Amygdala (tissue), 56 donors: ENCODE measurements at places on chromosomes 16 and 17.

DNA sequence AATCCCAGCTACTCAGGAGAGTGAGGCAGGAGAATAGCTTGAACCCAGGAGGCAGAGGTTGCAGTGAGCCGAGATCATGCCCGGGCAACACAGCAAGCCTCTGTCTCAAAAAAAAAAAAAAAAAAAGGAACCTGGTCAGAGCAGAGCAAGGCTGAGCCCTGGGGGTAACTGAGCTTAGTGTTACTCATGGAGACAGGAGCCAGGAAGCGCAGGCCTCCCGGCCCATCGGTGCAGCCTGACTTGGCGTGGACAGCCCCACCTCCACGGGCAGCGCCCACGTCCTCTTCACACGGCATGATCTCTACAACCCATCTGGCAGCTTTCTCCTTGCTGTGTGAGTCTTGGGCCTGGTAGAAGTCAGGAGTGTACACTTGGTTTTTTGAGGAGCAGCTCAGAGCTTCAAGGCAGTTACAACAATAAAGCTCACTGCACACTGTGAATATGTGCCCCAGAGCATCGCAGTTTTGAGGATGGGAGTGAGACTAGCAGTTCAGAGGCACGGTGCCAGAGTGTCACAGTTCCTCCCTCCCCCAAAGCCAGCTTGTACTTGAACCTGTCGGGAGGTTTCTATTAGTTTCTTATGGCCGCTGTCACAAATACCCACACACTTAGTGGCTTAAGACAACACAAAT lies 129.9 kb downstream of the RAP1GAP2 start:
- DNase-seq, result no peak

DNA sequence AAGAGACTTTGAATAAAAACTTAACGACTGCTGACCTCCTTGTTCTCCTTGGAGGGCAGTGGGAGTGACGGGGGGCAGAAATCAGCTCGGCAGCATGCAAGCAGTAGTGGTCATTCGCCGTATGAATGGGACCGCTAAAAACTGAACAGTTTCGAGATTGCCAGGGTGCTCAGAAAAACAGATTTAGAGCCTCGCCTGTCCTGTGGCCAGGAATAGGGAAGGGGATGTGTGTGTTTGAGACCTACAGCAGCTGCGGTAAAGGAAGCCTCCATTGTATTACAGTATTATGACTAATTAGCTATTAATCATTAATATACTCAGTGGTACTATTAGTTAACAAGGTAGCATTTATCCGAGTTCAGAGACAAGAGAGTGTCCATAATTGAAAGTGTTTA lies 670 bp upstream of the ZNF652 start:
- DNase-seq, result no peak

DNA sequence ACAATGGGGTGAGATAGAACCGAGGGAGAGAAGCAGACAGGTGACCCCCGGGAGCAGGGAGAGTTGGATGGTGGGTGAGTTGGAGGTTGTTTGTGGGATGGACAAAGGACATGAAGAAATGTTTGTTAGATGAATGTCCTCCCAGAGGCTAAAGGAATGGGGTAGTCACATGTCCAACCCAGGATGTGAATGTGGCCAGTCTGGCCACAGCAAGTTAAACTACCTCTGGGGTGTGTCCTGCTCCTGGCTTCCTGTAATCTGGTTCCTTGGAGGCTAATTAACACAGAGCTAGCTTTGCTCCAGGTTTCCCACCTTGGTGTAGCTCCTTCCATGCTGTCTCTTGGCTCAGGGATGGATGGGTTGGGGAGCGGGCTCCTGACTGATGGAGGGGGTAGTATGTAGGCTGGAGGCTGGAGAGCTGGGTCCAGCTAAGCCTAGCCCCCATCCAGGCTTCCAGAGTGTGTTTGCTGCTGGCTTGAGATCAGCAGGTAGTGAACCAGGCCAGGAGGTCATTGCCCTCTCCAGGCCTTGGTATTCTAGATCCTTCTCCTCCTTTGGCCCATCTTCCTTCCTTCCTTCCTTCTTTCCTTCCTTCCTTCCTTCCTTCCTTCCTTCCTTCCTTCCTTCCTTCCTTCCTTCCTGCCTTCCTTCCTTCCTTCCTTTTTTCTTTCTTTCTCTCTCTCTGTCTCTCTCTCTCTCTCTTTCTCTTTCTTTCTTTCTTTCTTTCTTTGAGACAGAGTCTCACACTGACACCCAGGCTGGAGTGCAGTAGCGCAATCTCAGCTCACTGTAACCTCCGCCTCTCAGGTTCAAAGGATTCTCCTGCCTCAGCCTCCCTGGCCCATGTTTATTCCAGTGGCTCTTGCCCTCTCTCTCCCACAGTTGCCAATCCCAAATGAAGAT lies 28.0 kb upstream of the UBE2G1 start:
- DNase-seq, result no peak

DNA sequence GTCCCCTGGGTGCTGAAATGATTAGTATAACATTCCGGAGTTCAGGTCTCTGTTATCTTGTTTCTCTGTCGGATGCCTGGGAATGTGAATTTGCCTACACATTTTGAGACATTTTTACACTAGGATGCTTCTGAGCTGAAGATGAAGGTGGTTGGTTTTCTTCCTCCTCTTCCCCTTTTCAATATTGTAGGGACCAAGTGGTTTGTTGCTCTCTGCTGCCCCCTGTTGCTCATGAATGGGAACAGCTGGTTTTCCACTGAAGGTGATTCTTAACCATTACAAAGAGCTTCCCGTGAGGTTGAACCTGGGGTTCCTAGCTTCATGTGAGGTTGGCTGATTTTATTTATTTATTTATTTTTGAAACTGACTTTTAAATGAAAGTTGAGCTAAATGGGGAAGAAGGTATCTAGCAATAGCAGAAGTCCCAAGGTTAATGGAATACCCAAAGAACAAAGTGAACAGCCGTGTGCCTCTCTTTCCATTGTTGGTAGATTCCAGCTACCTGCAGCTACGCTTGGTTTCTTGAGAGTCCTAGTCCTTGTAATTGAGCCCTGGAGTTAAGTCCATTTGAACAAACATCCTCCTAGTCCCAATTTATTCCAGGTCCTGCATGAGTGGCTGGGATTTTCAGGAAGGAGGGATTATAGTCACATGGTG lies 983.9 kb upstream of the EEF2KMT start:
- DNase-seq, result peak; percentile 12

GRCh38 chr16:50096791-50097190 lies 31.0 kb downstream of the HEATR3 start:
- no peak for DNase-seq

GRCh38 chr17:29140631-29141513 lies 39.3 kb downstream of the MYO18A start:
- peak; percentile 23 for DNase-seq

DNA sequence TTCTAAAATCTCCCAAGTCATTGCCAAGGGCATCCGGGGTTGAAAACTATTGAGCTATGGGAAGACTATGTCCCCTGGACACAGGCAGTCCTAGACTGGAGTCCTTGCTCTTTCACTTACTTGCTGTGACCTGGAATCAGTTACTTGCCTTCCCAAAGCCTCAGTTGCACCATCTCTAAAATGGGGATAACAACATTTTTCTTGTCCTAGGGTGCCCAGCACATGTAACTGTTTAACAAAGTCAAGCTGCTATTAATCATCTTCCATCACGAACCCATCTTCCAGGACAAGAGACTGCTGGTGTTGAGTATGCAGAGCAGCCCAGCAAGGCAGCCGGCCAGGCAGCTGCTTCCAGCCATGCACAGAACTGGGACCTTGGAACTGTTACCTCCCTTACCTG lies 9.9 kb upstream of the CACNG4 start:
- DNase-seq, result no peak

DNA sequence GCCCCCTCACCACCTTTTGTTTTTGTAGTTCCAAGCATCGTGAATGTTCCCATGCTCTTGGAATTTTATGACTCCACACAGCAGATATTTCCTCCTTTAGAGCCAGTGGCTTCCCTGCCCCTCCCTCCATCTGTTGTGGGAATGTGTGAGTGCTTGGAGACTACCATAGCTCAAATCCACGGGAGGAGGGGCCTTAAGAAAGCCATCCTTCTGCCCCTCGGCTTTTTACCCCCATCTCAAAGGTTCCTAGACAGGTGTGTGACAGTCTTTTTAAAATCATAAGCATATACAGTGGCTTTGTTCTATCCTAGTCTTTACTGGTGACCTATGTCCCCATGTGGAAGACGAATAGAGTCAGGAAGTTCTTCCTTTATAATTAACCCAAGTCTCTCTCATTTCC lies 47.2 kb downstream of the YPEL2 start:
- DNase-seq, result no peak

DNA sequence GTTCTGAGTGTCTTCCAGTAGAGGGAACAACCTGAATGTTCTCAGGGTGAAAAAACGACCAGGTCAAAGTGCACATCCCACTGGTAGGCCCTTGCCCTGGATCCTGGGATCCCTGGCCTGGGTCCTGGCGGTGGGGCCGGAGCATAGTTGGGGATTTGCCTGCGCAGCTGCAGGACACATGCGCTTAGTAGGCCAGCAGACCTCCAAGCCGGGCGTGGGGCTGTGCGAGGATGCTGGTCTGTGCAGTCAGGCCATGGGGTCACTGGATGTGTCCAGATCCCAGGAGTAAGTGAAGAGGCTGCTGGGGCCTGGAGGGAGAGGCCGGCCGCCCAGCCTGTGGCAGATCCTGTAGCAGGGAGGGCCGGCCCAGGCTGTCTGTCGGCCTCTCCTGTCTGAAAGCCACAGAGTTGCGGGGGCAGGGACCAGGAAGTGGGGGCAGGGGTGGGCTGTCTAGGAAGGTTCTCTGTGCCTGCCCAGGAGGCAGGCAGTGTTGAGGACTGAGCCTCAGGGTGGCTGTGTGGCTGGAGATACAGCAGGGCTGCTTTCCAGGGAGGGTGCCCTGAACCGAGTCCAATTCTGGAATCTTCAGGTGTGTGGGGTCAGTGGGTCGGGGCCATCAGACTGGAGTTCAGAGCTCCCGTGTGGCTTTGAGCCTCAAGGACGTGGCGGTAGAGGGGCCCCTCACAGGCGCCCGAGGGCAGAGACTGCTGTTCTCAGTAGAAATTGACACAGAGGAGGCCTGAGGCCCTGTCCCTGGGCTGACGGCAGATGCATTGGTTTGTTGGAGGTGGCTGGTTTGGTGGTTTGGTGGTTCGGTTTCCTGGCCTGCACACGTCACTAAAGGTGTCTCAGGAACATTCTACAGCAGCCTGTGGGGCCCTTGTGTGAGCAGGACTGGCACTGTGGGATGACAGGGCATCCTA lies 17.2 kb upstream of the NUDT16L1 start:
- no peak for DNase-seq

DNA sequence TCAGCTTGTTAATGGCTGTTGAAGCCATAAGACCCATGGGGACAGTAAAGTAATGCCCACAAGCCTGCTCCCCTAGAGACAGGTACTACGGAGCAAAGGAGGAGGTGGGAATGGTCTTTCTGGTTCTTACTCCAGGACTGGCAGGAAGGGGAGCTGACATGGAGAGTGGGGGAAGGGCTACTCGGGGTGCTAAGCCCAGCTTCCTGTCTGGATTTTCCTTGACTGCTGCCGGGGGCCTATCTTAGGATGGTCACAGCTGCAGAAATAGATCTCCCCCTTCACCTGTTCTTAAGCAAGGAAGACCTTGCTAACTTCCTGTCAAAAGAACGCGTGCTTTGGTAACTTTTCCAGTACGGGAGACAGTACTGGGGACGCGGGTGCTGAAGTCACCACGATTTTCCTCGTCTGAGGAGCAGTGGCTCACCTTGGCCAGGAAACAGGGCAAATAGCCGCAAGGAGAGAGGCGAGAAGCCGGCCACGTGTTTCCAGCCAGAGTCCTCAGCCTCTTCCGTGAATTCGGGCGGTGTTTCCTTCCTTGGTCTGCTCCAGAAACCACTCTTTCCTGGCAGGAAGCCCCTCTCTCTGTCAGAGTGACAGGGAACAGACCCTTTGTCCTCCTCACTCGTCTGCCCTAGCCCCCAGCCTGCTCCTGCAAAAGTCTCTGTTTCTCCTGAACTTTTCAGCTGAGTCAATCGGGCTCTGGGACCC lies 656 bp upstream of the PRR29 start:
- no peak for DNase-seq

DNA sequence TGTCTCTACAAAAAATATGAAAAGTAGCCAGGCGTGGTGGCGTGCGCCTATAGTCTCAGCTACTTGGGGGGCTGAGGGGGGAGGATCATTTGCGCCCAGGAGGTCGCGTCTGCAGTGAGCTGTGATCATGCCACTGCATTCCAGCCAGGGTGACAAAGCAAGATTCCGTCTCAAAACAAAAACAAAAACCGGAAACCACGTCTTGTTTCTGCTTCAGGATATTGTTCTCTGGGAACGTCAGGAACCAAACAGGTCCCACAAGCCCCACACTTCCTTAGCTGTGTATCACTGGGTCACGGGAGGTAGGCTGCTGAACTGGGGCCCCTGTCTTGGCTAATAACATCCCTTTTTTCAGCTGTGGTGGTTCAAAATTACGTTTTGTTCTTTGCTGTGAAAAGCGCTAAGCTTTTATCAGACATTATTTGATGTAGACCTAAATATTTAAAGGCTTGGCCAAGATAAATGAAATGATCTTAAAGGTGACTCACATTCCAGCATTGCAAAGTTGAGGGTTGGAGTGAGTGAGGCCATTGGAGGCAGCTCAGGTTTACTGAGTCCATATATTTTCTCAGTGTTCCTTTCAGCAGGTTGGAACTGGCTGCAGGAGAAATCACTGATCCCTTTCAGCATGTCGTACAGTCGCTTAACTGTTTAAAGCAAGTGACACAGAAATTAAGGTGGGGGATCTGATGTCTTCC lies 16.4 kb upstream of the SEC14L1 start:
- DNase-seq, result no peak

- no peak for DNase-seq
These were observed 1.3 kb upstream of the CPSF4L start for GRCh38 chr17:73262676-73263642.

- DNase-seq, result no peak
These were observed 118.7 kb downstream of the SKAP1 start for GRCh38 chr17:48311324-48311723.

DNA sequence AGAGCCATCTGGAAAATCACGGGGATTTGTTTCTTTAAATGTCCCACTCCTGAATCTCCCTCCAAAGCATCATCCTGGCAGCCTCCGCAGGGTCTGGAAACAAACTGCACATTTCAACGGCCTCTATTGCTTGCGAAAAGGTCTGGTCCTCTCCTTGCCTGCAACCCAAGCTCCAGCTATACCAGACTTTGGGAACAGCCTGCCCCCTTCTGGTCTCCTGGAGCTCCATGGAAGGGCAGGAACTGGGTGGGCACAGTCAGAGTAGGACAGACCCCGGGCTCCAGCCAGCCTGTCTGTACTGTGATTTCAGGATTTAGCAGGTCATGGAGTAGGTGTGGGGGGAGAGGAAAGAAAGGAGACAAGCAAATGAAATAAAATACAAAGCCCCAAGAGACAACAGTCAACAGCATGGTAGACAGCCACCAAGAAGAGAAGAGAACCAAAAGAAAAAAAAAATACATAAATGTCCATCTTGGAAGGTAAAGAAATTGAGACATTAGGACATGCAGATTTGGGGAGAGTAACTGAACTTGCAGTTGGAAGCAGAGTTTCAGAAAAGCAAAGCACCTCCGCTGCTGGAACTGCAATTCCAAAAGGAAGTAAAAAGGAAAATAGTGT lies 2.7 kb downstream of the XYLT1 start:
- peak; percentile 75 for DNase-seq

GRCh38 chr17:62870552-62870971 lies 62.4 kb upstream of the MARCHF10 start:
- no peak for DNase-seq

GRCh38 chr16:2372684-2373083 lies 32.2 kb upstream of the ABCA3 start:
- no peak for DNase-seq

GRCh38 chr17:78315355-78316114 lies 44.3 kb downstream of the SOCS3 start:
- no peak for DNase-seq
